Activated T-cell treated with anti-CD3 and anti-CD28 coated beads, Interleukin-2, amount 50 U/mL, for 24 hours (primary cell): ENCODE measurements at places on chromosomes 4 and X.
A peak's percentile ranks its signal among the peaks of the same experiment; 100 is the strongest.

DNA sequence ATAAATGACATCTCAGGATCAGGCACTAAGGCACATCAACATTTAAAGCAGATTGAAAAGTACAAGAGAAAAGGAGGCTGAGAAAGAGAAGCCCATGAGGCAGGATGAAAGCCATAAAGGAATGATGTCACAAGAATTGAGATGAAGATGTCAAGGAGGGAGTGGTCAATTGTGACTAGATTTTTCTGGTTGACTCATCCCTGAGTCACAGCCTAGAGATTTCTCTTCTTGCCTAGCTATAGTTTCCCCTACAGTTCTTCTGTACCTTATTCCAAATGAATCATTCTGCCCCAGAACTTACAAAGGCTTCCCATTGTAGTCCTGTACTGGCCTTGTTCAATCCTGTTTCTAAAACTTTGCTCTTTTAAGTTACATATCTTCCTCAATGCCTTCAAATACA lies 3.4 kb upstream of the USP53 start:
- peak overlapping the region; percentile 55 for H3K4me3 ChIP-seq
- H3K36me3 ChIP-seq = peaks cover 15% of the 10 kb centered on the region
- H3K4me1 ChIP-seq = peaks cover 57% of the 10 kb centered on the region
- no peaks in the 10 kb centered on the region for H3K27me3 ChIP-seq
- peak overlapping the region; percentile 98 for H3K27ac ChIP-seq

GRCh38 chr4:58453956-58454355 lies 1343.8 kb upstream of the IGFBP7 start:
- H3K27me3 ChIP-seq = no peaks in the 10 kb centered on the region
- DNase-seq = no peak
- no peak overlapping the region for H3K4me3 ChIP-seq
- H3K4me1 ChIP-seq = no peaks in the 10 kb centered on the region
- H3K36me3 ChIP-seq = no peaks in the 10 kb centered on the region

DNA sequence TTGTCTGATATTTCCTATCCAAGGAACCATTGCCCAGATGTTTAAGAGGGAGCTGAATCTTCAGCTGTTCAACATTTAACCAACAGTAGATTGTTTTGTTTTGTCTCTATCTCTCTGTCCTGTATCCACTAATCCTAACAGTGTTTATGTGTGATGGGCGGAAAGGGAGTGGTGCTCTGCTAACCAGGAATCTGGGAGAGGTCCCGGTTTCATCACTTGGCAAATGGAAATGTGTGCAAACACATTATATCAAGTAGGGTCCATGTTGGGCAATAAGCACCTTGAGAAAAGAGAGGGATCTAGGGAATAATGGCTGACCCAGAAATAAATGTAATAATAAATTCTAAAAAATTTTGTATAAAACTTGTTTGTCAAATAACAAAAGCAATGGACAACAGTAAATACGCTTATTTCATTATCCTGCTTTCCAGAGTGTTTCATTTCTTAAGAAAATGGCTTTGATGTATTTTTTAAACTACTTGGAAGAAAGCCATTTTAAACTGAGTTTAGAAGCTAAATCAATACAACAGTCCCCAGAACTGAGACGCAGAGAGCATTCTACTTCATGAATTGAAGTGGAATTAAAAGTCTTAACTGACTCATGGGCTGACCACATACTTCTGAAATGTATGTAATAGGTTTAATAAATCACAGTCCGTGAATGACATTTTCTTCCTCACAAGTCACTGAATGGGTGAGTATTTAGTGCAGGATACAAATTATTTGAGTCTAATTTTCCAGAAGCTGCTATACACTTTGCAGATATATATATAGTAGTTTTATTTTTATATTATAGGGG lies 55.8 kb downstream of the EMCN start:
- no peak for DNase-seq
- H3K4me3 ChIP-seq = no peak overlapping the region
- H3K27ac ChIP-seq = no peak overlapping the region

DNA sequence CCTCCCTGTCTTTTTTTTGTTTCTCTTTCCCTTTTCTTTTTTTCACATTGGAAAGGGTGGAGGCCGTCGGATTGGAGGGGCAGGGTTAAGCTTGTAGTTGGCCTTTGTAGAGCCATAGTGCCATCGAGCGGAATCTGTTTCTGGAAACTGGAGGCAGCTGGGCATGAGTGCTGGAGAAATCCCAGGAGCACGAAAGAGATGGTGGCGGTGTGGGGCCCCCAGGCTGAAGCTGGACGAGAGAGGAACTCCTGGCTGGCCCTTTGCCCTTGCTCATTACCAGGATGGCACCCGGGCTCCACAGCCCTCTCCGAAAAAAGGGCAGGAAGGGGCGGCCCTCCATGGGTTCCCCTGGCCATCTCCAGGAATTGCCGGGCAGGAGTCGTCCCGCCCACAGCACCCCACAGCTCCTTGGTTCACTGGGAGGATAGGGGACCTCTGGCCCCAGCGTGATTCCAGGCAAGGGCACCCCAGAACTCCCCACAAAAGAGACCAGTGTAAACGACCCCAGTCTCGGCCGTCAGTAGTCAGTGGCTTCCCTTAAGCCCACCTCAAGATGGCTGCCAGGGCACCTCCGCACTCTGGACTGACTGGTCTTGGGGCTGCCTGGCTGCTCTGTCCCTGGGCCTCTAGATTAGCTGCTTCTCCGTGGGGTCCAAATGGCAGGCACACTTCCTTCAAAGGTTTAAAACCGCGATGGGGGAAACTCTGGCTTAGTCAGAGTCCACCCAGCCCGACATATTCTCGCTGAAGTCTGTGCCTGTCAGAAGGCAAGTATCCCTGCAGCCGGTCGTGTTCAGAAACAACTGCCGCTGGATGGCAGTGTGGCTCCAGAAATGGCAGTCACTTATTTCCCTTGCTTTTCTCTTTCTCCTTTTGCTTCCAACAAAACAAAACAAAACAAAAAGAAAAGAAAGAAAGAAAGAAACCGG lies 74.1 kb downstream of the NBDY start:
- peaks cover 4% of the 10 kb centered on the region for H3K27me3 ChIP-seq
- peak; percentile 87 for DNase-seq
- peaks cover 48% of the 10 kb centered on the region for H3K4me1 ChIP-seq
- H3K36me3 ChIP-seq = peaks cover 11% of the 10 kb centered on the region
- peak overlapping the region; percentile 81 for H3K27ac ChIP-seq

DNA sequence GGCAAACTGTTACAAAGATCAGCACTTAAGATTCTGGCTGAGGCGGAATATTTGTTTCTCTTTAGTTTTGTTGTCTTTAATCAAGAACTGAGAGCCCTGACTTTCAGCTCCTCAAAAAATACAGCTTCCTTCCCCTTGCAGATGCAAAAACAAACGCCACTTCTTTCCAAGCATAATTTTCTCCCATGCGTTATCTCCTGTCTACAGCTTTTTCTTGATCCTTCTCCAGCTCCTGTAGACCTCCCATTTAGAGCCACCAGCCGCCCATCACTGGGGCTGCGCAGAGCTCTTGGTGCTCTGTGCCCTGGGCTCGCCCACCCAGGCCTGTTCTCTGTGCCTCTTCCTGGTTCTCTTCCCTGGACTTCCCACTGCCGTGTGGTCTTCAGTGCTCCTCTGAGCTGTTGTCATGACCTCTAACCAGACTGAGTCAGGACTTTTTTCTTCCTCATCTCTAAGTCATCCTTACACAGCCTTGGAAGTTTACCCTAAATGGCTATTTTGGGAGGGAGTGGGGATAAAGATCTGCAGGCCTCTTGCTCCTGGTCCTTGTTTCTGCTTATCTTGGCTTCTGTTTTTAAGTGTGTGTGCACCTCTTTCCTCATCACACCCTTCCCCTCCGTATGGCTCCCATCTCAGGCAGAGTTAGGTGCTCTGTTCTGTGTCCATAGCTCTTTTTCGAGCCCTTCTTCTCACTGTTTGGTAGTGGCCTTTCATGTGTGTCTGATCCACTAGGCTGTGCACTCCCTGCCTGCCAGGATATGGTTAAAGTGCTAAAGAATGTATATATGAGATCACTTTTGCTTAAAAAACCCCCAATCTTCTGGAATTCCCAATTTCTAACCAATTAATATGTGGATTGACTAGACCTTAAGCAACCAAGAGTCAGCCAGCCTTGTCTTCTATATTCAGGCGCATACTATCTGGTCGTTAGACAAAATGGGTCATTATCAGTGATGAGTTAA lies 122.5 kb downstream of the PTTG2 start:
- no peak overlapping the region for H3K27ac ChIP-seq
- H3K4me3 ChIP-seq = no peak overlapping the region
- H3K27me3 ChIP-seq = no peaks in the 10 kb centered on the region

DNA sequence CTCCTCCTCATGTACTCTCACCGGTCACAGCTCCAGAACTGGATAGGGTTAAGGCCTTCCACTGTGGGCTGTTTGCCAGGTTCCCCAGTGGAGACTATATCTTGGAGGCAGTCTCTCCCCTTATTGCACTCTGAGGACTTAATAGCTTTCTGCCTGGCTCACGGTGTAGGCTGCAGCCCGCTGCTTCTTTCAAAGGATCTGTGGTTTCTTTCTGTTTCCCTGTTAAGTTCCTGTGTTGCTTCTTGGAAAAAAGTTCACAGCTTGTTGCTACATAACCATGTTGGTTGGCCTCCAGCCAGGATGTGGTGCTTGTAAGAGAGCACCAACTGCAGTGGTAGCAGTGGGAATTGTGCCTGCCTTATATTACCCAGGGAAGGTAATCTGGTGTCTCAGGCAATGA lies 24.9 kb upstream of the ZDHHC15 start:
- no peaks in the 10 kb centered on the region for H3K36me3 ChIP-seq
- H3K4me1 ChIP-seq = no peaks in the 10 kb centered on the region
- DNase-seq = no peak
- no peak overlapping the region for H3K27ac ChIP-seq
- peaks cover 35% of the 10 kb centered on the region for H3K27me3 ChIP-seq
